Hematopoietic multipotent progenitor cell (in vitro differentiated cells): ENCODE measurements at places on chromosomes 12 and 14. TPM values are rescaled to one million over a fixed set of nuclear protein-coding genes. Genes with fewer than 3 reads are reported as not detected.

GNG2 gene
- total RNA-seq: 12.7 TPM

SOAT2 gene
- total RNA-seq: under 0.01 TPM

TRPV4 gene
- not detected for total RNA-seq

C12orf60 gene
- total RNA-seq: 0.27 TPM

PTCSC3 gene
- not detected for total RNA-seq

TMPRSS12 gene
- total RNA-seq: not detected

DPF3 gene
- total RNA-seq: under 0.01 TPM

SP1 gene
- total RNA-seq: 107 TPM

REM2 gene
- under 0.01 TPM for total RNA-seq

GRCh38 chr12:110826592-110827200 lies 20.1 kb upstream of the CCDC63 start:
- DNase-seq: peak; percentile 82

DNA sequence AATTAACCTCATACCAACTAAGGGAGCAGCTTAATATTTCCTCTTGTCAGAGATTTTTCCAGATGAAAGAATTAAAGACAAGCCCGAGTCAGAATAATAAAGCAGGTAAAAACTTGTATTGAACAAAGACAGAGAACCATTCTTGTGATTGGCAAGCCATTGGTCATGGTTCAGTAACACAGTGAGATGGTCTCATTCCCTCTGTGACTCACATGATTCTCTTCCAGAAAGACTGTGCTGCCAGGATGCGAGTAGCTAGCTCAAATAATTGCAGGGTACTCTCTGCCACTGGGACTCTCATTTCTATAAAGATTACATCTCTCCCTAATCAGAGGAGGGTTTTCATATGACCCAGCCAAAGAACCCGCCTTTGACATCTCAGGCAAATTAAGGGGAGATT lies 179.4 kb downstream of the PHLDA1 start:
- no peak for DNase-seq

DNA sequence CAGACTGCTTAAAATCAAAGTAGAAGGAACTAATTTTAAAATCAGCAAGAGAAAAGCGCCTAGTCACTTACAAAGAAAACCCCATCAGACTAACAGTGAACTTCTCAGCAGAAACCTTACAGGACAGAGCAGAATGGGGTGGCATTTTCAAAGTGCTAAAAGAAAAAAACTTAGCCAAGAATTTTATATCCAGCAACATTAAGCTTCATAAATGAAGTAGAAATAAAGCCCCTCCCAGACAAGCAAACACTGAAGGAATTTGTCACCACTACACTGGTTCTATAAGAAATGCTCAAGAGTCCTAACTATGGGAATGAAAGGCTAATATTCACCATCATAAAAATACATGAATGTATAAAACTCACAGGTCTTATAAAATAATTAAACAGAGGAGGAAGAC lies 6.4 kb upstream of the ZNF268 start:
- no peak for DNase-seq

DNA sequence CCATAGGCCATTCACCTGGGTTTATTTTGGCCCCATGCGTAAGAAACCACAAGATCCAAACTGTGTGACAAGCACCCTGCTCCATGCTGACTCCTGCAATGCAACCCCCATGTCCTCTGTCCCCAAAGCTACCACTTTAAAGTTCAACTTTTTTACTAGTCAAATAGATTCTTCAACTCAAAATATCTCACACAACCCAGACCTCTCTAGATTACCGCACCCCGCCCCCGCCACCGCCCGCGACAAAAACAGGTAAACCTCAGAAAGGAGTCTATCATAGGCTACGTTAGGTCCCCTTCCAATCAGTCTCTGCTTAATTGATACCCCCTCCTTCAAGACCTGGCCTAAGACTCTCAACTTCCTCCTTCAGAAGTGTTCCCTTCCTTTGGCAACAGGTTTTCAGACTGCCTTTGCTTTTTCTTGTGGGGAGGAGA lies 2.2 kb downstream of the ZFP36L1 start:
- no peak for DNase-seq

DNA sequence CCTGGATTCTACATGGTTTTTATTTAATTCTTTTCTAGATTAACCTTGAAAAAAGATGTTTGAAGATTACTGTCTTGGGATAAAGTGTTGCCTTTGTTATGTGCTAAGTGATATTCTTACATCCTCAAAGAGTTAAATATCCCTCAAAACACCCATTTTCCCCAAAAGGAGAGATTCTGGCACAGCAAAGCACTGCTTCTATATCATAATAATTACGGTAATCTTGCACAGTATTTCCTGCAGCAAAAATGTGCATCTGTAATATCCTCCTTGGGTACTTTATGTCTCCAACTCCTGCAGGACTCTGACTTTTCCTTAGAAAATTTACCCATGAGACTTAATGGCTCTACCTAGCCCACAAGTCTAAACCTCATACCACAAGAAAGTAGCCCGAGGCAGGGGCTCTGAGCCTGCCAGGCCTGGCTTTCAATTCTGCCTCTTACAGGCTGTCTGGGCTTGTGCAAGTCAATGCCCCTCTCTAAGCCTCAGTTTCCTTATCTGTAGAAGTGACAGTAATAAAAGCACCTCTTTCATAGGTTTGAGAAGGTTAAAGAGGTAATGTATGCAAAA lies 45.8 kb downstream of the SVOP start:
- DNase-seq: no peak

DNA sequence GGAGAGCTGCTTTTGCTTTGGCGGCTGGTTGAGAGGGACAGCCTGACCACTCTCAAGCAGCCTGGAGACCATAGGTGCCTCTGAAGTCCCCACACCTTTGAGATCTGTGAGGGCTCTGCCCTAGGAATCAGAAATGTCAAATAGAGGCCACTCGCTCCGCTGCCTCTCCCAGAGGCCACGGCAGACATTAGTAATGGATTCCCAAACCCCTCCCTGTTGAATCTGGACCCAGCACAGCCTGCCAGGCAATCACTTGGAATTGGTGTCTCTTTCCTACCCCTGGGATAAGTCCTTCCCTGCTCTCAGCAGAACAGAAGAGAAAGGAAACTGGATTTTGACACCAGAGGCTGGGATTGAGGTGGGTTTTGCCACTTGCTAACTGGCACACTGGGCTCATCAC lies 25.0 kb downstream of the MMAB start:
- no peak for DNase-seq

DNA sequence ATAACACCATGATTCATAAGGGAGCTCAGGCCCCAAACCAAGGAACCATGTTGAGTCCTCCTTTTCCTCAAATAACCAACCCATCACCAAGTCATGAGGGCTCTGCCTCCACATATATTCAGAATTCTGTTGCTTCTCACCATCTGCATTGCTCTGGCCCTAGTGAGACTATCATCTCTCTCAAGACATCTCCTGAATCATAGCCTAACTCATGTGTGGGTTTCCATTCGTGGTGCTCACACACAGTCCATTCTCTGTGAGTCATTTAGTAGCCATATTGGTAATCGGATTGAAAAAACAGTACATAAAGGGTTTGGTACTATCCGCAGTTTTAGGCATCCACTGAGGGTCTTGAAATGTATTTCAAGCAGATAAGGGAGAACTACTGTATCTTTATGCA lies 5.1 kb upstream of the SLC38A2 start:
- DNase-seq: no peak

- no peak for DNase-seq
These were observed 19.1 kb downstream of the NGB start for GRCh38 chr14:77251870-77252269.

GRCh38 chr12:5003025-5003666 lies 40.5 kb upstream of the KCNA5 start:
- DNase-seq: peak; percentile 74

GRCh38 chr12:91993287-91994017 lies 152.2 kb downstream of the BTG1 start:
- DNase-seq: no peak

- DNase-seq: no peak
These were observed 108.2 kb downstream of the PRMT8 start for GRCh38 chr12:3598896-3599860.

GRCh38 chr12:6230321-6231110 lies 30.3 kb downstream of the CD9 start:
- peak; percentile 71 for DNase-seq

DNA sequence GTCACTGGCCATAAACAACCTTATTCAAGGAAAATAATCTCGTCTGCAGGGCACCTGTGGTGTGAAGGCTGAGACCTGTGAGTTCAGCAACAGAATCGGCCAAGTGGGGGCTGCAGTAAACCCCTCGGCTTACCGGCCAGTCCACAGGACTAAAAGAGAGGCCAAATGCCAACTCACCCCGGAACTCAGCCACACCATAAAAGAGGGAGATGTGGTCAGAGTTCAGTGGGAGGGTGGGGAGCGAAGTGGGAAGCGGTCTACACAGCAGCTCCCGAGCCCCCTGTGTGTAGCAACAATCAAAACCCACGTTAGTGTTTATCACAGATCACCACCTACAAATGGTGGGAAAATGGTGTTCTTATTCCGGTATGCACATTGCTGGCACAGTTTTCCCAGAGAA lies 153.0 kb downstream of the PIWIL1 start:
- no peak for DNase-seq

DNA sequence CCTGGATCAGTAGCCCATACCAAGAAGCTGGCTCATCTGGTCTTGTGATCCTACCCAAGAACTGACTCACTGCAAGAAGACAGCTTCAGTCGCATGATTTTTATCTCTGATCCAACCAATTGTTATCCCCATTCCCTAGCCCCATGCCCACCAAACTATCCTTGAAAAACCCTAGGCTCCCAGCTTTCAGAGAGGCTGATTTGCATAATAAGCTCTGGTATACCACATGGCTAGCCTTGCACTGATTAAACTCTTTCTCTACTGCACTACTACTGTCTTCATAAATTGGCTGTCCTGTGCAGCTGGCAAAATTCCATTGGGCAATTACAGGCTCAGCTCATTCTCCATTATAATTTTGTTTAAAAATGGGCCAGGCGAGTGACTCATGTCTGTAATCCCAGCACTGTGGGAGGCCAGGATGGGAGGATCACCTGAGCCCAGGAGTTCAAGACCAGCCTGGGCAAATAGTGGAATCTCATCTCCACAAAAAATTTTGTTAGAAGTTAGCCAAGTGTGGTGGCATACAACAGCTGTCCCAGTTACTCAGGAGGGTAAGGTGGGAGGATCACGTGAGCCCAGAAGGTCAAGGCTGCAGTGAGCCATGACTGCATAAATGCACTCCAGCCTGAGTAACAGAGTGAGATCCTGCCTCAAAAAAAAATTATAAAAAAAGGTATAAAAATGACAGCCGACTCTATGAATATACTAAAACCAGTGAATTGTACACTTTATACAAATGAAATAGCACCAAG lies 76.7 kb upstream of the EIF5 start:
- DNase-seq: no peak

DNA sequence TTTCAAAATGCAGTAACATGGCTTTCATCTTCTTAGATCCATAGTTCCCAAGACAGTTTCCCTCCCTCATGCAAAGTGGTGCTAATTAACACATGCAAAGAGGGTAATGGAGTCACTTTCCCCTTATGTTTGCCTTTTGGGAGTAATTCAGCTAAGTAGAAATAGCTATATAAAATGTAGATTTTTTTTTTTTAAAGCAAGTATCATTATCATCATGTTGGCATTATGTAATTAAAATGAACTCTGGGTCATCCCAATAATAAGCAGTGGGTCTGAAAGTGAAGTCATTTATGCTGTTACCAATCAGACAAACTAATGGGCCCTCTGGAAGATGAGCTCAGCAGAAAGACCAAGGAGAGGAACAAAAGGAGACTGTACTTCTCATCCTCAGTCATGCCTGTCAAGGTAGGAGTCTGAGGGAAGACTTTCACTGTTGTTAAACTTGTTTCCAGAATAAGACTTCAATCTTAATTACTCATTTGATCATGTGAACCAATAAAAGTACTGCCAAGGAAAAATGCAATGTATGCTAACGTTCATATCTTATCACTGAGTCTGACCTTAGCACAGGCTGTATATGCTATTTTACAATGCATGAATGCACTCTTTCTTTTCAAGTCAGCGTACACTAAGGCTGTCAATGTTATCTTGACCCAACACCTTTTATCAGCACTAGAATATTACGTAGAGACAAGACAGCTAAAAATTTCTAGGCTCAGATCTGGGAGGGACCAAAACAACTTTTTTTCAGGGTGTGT lies 26.8 kb downstream of the AREL1 start:
- no peak for DNase-seq

DNA sequence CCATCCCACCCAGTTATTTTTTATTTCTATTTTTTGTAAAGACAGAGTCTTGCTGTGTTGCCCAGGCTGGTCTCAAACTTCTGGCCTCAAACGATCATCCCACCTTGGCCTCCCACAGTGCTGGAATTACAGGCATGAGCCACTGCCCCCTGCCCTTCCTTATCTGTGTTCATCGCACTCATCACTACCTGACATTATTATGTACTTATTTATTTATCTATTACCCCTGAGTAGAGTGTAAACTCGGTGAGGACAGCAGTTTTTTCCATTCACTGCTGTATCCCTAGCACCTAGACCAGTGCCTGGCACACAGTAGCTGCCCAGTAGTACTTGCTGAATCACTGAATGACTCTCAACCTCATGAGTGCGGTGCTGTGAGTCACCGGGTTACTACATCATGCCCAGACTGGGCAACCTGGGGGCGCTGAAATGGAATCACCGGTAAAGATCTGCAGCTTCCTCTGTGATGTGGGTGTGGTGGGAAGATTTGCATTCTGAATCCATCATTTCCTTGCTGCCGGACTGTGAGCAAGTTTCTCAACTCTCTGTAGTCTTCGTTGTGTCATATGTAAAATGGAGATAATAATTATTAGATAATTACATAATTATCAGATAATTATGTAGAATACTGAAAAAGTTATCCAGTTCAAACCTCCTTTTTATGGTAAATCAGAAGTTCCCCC lies 81.9 kb upstream of the USP44 start:
- no peak for DNase-seq

DNA sequence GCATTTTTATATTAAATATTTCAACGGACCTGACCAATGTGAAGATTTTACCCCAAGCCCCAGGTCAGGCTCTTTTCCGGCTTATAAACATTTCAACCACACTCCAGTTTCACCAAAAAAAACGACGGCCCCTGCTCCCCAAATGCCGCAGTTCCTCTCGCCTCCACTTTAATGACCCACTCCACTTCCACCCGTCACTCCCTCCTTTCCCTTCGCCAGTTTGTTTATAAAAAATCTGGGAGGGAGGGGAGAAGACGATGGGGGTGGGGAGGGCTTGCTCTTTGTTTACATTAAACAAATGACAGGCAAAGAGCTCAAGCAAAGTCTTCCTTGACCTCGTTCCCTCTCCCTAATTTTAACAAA lies 5.4 kb downstream of the SIX6 start:
- DNase-seq: no peak

- no peak for DNase-seq
These were observed 79.5 kb downstream of the SLC25A47 start for GRCh38 chr14:100402631-100403030.

DNA sequence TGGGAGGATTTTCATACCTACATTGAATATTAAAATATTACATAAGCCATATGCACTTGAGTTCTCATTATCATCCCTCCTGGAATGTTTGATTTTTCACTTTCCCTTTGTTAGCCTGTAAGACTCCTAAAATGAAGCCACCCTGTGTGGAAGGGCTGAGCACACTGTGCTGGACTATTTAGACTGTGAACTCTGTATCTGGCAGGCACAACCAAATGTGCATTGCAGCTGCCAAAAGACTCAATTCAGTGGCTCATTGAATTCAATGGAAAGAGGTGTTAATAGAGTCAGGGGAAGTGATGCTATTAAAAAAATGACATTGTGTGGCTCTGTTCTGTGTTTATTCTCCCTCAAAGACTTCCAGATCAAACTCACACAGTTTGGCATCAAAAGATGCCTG lies 111.1 kb downstream of the SMOC1 start:
- DNase-seq: no peak
